Calu3 (cell line): ENCODE measurements at places on chromosomes 1 and 21. TPM values are rescaled to one million over a fixed set of nuclear protein-coding genes. Genes with fewer than 3 reads are reported as not detected.

DNA sequence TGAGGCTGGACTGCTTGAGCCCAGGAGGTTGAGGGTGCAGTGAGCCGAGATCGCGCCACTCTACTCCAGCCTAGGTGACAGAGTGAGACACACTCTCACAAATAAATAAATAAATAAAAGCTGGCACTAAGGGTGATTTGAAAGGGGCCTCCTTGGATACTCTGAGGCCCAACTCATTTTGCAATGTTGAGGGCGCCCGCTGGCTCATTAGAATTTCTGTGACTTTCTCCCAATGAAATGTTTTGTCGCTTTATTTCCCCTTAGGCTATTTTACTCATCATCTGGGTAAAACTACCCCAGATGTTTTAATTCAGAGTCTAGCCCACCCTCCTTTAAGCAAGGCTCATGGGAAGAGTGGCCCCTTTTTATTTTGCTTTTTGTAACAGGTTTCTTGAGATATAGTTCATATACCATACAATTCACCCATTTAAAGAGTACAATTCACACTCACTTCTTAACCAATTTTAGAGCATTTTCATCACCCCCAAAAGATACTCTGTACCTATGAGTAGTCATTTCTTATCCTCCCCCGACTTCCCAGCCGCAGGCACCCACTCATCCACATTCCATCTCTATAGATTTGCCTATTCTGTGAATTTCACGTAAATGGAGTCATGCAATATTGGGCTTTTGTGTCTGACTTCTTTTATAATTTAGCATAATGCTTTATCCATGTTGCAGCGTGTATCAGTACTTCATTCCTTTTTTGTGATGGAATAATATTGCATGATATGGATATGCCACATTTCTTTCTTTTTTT lies 259.1 kb downstream of the KAZN start:
- DNase-seq, result no peak

- no peak for DNase-seq
Observed at GRCh38 chr1:206704226-206704625, 19.5 kb downstream of the MAPKAPK2 start.

GRCh38 chr1:244409701-244410100 lies 42.0 kb downstream of the ADSS2 start:
- DNase-seq, result no peak

DNA sequence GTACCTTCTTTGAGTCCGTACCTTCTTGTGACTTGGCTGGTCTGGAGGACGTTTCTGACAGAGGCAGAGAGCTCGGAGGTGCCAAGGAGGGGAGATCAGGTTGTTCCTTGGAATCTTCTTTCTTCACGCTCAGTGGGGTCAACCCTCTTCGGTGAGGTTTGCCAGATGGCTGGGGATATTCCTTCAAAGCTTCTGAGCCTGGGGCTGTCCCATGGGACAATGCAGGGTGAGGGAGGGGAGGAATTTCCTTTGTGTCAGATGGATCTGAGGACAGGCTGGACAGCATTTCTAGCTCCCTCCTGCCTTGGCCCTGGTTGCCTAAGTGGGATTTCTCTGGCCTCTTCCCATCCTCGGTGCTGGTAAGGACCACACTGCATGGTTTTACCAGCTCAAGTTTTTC lies 95.5 kb upstream of the EDN2 start:
- no peak for DNase-seq

DNA sequence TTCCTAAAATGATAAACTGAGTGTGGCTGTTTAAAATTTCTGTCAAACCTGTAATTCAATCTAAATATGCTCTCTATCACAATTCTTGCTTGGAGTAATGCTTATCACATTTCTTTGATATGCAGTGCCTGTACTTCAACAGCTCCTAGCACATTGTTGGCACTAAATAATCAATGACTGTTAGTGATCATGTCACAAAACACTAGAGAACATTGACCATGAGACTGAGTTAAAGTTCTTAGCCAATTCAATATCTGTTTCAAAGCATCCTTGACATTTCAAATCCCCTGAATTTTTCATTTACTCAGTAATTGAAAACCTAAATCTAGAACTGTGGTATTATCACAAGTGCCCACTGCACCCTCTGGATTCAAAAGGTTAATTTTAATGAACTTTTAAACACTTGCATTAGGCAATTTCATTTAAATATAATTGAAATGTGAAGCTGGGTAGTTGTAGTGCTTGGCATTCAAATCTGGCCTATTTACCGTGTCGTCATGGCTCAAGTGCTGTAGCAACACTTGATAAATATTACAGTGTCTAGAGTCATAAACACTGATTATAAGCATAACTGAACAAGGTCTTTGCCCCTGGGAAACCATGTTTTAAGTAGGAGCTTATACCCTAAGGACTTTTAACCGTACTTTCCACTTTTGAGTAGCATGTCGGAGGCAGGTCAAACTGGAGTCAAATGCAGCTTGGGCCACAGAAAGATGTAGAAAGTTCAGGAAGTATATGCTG lies 143.6 kb downstream of the LRRC7 start:
- no peak for DNase-seq

DNA sequence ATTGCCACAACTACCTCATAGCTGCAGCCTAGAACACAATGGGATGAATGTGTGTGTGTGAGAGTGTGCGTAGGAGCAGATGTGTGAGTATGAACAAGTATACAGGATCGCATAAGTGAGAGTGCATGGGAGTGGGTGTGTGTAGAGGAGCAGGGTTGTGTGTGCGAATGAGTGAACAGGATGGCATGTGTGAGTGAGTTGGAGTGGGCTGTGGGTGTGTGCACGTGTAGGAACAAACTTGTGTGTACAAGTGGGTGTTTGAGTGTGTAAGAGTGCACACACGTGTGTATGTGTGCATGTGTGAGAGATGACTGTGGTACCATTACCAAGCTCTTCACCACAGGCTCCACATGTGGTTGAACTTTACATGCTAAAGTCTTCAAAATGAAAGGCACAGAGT lies 175.4 kb upstream of the EDN2 start:
- no peak for DNase-seq

DNA sequence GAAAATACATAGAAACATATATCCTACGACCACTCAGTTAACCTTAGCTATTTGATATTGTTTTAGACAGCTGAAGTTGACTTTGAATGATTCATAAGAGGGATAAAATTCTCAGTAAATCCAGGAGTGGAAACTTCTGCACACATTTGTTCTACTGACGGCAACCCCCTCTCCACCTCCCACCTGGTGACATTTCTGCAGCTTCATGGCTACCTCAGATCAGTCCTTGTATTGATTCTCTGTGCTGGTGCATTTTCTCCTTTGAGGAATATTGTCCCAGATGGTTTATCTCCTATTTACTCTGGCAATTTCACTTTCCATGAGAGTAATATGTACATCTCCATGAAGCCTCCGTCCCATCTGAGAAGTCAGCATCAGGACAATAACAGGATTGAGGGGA lies 57.7 kb upstream of the COA6 start:
- no peak for DNase-seq

- DNase-seq, result peak; percentile 50
Observed at GRCh38 chr1:9721606-9722377, 70.3 kb downstream of the PIK3CD start.

DNA sequence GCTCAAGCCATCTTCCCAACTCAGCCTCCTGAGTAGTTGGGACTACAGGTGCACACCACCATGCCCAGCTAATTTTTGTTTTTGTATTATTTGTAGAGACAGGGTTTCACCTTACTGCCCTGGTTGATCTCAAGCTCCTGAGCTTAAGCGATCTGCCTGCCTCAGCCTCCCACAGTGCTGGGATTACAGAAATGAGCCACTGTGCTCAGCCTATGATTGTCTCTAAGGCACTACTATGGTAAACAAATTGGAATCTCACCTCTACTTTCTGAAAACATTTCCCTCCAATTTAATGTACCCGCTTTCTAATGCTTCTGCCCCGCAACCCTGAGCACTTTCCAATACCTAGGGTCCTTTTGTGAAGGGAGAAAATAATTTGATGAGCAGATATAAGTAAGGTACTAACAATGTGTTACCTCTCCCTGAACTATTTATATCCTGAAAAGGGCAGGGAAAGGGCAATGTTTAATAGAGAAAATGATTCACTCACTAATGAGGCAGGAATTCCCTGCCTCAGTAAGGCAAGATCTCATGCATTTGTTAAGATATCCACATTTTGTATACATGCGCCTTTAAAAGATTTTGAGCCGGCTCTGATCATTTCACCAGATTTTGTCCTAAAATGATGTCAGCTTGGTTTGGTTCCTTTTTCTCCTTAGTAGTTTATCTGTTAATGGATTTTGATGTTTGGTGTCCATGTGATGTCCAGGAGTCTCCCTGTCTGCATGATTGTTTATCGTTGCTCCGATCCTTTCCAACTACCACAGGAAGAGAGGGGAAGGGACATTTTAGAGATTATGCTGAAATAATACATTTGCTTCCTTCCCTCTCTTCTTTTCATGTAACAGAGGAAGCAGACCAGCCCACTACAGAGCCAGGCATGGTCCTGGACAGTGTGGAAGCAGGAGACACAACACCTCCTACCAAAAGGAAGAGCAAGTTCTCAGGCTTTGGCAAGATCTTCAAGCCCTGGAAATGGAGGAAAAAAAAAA lies 47.3 kb upstream of the RCC1 start:
- no peak for DNase-seq

- DNase-seq, result no peak
Observed at GRCh38 chr1:116947092-116947860, 37.6 kb downstream of the PTGFRN start.

DNA sequence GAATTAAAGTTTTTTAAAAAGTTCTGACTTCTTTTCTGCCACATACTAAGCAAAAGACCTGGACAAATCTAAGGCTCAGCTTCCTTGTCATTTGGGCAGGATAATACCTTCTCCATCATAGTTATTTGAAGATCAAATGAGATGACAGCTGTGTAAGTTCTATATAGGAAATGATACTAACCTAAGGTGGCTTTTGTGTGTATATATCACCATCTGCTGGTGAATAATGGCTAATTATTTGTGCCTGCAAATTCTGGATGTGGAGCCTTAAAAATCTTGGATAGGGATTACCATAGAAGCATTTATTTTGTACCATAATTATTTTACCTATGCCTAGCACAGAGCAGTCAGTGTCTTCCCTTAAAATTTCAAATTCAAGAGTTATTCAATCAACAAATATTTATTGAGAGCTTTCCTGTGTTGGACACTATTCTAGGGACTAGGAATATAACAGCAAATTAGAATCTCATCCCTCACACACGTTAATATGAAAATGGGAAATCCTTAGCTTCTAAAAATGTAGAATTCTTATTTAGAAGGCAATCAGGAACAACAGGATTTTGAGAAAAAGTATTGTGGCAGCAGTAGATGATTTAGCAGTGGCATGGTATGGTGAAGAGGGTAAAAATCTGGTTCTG lies 89.8 kb downstream of the TMEM200B start:
- DNase-seq, result no peak

DNA sequence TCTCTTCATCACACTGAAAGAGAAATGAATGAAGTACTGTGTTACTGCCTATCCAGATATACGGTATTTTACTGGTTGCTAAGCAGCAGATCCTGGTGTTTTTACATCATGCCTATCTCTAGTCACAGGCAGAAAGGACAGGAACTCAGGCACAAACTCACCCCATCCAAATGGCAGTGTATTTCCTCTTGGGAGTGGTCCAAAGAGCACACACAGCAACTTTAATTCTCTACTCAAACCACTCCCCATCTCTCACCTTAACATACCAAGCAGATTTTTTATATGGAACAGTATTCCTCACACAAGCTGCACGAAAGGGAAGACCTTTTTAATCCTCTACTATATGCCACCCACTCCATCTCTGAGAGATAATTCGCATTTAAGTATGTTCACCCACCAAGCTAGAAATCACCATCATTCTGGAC lies 27.3 kb downstream of the EIF4G3 start:
- peak; percentile 24 for DNase-seq

- no peak for DNase-seq
Observed at GRCh38 chr1:198910816-198911215, 272.0 kb downstream of the PTPRC start.

DNA sequence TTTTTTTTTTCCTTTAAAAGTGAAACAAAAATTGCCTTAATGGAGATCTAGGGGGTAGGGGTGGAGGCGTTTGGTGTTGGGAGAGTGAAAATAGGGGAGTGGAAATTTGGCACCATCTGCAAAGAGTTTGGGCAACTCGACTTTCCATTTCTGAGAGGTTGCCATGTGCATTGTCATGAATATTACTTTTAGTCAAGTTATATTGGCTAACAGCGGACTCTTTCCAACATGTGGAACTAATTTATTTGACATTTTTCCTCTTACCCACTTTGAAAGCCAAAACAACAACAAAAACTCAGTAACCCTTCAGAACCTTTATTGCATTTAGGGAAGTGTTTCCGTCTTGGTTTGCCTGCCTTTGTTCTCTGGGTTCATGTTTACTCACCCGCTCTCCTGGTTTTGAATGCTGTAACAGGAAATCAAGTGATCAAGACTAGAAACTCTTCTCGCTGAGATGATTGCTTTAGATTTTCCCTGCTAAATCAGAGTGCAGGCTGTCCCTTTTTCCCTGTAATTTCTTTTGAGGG lies 70.4 kb downstream of the CACHD1 start:
- DNase-seq, result no peak

DNA sequence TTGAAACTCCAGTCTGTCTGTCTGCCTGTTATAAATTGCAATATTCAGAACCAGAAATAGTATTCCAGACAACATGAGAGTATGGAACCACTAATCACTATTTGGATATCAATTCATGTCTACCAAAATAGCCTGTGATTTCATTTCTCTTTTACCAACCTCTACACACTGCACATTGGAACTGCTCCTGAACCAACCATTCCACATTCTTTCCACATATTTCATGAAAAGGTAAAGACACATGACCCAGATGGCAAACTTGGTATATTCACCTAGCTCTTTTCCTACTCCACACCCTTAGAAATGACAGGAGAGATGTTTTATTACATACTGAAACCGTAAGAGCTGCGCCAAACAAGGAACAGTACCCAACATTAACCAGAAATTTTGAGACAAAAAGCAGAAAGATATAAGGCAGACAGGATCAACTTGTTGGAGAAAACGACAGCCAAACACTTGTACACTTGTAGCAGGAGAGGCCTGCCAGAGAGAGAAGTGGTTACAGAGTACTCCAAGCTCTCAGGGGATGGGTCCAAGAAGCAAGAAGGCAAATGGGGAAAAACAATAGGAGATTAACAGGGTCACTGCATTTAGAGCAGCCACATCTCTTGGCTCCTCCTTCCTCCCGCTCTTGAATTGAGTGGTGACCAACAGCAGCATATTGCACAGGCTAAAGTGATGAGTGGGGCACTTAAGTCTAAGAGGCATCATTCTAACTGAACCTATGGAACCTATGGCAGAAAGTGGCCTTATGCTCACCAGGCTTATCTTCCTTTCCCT lies 148.7 kb downstream of the SETD4 start:
- no peak for DNase-seq

The CD247 gene
- total RNA-seq, result 0.61 and 0.97 TPM in 2 replicates

The TRIM67 gene
- total RNA-seq, result 0.09 and 0.15 TPM in 2 replicates
